ENCODE measurements at places on chromosomes 6 and 20. TPM values are rescaled to one million over a fixed set of nuclear protein-coding genes. Genes with fewer than 3 reads are reported as not detected.

SLC12A5 gene
- polyA plus RNA-seq, result 1.5 TPM

DAAM2 gene
- polyA plus RNA-seq, result 33.0 TPM

ME1 gene
- 1.6 TPM for polyA plus RNA-seq

PACSIN1 gene
- 1.2 TPM for polyA plus RNA-seq

ITPR3 gene
- polyA plus RNA-seq, result 8.2 TPM

DNA sequence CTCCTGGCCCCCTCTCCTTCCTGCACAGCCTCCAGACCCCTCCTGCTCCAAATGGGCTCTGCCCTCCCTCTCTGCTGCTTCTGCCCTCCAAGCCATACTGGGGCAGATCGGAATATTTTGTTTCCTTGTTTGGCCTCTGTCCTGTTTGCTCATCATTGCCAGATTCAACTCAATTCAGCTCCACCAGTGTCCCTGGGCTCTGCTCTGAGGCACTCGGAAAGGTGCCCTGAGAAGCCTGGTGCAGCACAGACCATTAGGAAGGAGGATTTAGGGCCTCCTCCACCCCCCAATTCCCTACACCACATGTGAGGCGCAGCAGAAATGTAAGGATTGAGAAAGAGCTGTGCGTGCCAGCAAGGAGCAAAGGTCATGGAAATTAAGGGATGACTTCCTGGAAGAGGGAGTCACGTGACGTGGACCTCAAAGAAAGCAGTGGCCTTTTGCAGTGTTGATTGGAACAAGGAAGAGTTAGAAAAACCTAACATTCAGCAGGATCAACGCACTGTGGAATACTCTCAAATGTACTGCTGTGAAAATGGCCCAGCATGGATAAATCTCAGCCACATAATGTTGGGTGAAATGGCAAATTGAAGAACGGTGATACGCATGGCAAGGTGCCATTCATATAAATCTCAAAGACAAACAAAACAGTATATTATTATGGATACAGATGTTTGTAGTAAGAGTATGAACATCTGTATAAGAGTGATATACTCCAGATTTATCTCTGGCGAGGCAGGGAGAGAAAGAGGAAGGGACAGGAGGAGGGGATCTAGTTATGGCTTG lies 229.5 kb upstream of the RNF24 start:
- peak; percentile 52 for DNase-seq

DNA sequence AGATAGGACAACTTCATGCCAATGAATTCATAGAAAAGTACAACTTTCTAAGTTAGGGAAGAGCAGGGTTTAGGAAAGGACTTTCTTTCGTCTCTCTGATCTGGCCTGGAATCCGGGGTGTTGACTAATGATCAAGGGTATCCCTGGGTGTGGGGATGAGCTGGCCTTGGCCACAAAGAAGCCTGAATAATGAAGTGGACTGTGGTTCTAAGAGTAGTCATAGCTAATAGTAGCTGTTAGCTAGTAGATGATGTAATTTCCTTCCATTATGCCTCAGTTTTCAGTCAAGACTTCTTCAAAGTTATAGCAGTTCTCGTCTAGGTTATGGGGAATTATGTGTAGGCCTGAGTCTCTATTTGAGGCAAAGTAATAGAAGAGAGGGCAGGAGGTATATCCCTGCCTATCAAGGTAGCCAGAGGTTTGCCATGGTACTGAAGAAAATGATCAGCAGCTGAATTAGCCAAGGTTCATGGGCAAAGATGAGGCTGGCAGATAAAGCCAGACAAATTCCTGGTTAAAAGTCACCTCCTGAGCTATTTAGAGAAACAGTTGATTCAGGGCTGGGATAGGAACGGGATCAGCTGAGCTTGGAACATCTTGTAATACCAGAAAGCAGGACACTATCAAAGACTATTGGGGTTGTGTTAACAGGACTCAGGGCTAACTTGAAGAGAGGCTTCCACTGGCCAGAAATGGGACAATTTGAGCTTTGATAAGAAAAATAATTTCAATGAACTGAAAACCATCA lies 18.7 kb upstream of the TRPC4AP start:
- DNase-seq, result peak; percentile 32

DNA sequence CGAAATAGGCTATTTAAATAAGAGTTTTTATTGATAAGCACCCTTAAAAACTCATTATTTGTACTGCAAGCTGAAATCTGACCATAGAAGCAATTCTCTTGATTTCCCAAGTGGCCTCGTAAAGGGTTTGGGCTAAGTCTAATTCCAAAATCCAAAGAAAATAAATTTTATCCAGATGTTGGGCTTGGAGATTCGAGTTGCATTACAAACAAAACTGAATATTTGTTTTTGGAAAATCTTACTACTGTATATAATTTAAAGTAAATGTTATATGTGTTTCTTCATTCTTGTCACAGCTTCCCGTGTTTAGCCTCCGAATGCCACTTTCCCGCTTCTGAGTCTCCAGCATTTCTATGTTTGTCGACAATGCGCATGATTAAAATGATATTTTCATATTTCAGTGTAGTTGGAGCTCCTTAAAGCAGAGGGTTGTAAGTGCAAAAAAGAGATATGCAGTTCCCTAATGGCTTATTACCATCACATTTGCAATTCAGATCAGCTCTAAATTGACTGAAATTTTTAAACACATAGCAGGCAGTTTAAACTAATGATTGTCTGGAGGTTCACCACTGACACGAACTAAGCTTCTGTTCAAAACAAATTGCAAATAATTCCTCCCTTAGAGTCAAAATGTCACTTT lies 47.0 kb downstream of the PRL start:
- peak; percentile 41 for DNase-seq

- DNase-seq, result no peak
These were observed 40.0 kb downstream of the CPXM1 start for GRCh38 chr20:2760297-2760951.

DNA sequence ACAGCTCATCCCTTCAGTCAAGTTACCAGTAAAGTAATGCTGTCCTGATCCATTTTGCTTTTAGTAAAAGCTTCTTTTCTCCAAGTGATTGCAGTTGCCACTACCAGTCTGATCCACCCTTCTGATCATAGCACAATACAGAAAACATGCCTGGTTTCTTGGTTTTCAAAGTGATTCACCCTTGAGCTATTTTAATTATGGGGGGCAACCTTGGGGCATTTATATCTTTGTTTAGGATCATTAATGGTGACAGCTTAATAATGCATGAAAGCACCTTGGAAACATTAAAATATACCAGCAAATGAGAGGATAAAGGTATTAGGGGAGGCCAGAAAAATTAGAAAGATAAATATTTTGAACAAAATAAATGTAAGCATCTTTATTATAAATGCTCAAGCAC lies 38.4 kb downstream of the LRRC1 start:
- no peak for DNase-seq

DNA sequence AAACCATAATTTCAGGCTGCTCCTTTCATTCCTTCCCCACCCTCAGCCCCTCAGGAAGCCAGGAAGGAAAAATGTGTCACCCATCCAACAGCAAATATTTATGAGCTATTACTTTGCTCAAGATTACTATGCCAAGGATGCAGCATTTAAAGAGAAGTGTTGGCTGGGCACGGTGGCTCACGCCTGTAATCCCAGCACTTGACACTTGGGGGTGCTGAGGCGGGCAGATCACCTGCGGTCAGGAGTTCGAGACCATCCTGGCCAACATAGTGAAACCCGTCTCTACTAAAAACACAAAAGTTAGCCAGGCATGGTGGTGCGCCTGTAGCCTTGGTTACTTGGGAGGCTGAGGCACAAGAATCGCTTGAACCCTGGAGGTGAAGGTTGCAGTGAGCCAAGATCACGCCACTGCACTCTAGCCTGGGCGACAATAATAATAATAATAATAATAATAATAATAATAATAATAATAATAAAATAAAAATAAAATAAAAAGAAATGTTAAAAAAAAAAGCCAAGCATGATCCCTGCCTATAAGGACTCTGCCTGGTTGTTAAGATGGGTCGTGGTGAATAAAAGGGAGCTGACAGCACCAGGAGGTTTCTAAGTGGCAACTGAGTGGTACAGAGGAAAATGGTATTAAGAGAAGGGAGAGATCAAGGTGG lies 20.5 kb upstream of the TIAM2 start:
- DNase-seq, result no peak
